Small intestine (tissue), 16 donors: ENCODE measurements at places on chromosomes 11 and 22. TPM values are rescaled to one million over a fixed set of nuclear protein-coding genes. Genes with fewer than 3 reads are reported as not detected.
A peak's percentile ranks its signal among the peaks of the same experiment; 100 is the strongest.

Gene PLA2G3
- 4.2 TPM for polyA plus RNA-seq

- H3K4me3 ChIP-seq: no peak overlapping the region
- no peaks in the 10 kb centered on the region for H3K27me3 ChIP-seq
- H3K4me1 ChIP-seq: no peaks in the 10 kb centered on the region
- DNase-seq: no peak
Observed at GRCh38 chr22:37371491-37371890, 55.8 kb downstream of the ELFN2 start.

DNA sequence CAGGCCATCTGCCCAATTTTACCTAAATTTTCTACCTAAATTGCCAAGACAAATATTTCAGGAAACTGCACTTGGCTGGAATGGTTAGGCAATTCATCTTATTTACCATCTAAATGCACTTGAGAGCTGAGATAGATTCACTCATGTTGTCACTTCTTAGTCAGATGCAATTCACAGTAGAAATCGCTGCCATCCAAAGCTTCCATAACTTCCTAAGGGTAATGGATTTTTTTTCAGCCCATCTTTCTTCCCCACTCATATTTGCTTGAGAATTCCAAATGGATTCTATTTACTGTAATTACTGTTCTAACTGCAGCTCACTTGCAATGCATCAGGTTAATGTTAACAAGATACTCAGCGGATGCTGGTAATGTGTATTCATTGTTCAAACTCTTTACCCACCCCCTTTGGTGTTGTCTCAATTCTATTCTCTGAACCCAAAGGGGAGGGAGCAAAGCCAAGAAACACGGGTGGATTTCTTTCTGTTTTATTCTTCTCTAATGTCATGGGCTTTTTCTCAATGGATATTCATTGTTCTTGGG, 96.0 kb downstream of the TENM4 start:
- no peak for DNase-seq
- no peak overlapping the region for H3K4me3 ChIP-seq
- H3K27me3 ChIP-seq: no peaks in the 10 kb centered on the region
- H3K27ac ChIP-seq: no peak overlapping the region
- no peaks in the 10 kb centered on the region for H3K36me3 ChIP-seq

Gene TMPRSS4
- 20.0 TPM for polyA plus RNA-seq

Gene KCNJ5
- 0.76 TPM for polyA plus RNA-seq

DNA sequence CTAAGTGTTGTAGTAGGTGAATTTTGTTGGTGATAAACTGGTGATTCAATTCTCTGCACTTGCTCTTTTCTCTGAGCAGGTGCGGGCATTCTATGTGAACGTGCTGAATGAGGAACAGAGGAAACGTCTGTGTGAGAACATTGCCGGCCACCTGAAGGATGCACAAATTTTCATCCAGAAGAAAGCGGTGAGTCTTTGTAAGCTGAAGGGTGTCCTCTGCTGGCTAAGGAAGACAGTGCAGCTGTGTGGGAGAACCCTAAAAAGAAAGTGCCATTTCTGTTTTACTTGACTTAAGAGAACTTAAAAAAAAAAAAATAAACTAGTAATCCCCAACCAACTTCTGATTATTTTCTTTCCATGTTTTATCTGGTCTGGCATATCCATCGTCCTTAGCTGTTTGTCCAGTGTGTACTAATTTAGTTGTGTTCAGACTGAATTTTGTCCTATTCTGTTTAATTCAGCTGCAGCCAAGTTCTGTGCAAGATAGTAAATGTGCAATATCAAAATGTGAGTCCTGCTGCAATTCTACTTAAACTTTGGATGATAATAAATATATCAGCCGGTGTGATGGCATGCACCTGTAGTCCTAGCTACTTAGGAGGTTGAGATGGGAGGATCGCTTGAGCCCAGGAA, 29.6 kb downstream of the CAT start:
- no peaks in the 10 kb centered on the region for H3K27me3 ChIP-seq
- H3K27ac ChIP-seq: no peak overlapping the region
- H3K4me3 ChIP-seq: no peak overlapping the region
- DNase-seq: peak; percentile 36
- no peaks in the 10 kb centered on the region for H3K4me1 ChIP-seq

Gene DBX1
- not detected for polyA plus RNA-seq

DNA sequence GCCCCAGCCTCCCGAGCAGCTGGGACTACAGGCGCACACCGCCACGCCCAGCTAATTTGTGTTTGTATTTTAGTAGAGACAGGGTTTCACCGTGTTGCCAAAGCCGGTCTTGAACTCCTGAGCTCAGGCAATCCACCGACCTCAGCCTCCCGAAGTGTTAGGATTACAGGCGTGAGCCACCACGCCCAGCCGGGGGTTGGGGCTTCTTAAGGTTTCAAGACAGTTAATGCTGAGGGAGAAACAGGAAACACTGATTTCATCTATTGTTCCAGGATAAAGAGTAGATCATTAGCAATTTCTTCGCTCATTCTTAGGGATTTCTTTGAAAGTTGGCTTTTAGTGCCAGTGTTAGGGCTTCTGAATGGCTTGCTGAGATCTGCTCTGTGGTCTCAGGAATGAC, 21.2 kb upstream of the CLMP start:
- H3K27ac ChIP-seq: no peak overlapping the region
- H3K36me3 ChIP-seq: no peaks in the 10 kb centered on the region
- no peak overlapping the region for H3K4me3 ChIP-seq
- no peaks in the 10 kb centered on the region for H3K27me3 ChIP-seq
- no peak for DNase-seq
